Progenitor cell of endocrine pancreas (in vitro differentiated cells): ENCODE measurements at places on chromosomes 2 and 18. TPM values are rescaled to one million over a fixed set of nuclear protein-coding genes. Genes with fewer than 3 reads are reported as not detected.

The CHRNA1 gene
- total RNA-seq, result not detected in 2 replicates

The GKN2 gene
- not detected in 2 replicates for total RNA-seq

- no peaks in the 10 kb centered on the region for H3K4me1 ChIP-seq
- H3K4me3 ChIP-seq, result no peak overlapping the region
- H3K27ac ChIP-seq, result no peak overlapping the region
Measured at GRCh38 chr18:9413576-9413975, 61.7 kb upstream of the RALBP1 start.

DNA sequence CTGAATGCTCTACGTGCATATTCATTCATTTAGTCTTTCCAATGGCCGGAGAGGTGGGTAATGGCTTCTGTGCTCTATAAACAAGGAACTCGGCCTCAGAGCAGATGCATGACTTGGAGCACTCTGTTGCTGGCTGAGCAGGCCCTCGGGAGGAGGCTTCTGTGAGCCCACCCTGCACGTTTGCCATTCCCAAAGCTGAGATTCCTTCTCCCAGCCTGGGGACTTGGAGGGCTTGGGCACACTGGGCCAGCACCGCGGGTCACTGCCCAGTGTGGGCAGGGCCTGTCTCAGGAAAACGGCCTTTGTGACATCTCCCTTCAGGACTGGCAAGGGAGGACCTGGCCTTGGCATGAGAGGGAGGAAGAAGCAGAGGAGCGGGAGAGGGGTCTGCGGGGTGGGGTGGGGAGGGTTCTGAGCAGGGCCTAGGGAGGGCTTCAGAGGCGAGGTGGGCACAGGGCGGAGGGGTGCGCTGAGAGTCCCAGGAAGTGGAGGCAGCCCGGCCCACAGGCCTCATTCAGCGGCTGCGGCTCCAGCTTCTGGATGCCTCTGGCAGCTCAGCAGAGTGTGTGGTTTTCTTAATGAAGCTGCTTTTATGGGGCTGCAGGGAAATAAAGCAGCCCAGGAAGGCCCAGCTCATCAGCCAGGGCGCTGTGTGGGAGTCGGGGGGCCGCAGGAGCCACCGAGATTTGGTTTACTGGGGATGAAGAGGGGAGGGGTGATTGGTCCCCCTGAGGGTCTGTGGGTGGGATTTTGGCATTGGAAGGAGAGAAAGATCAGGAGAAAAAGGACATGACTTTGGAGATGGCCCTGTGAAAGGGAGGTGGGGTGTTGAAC is 51.7 kb upstream of the OTOF start:
- H3K27me3 ChIP-seq, result peaks cover 11% of the 10 kb centered on the region
- no peak overlapping the region for H3K27ac ChIP-seq
- no peaks in the 10 kb centered on the region for H3K36me3 ChIP-seq
- no peaks in the 10 kb centered on the region for H3K4me1 ChIP-seq

DNA sequence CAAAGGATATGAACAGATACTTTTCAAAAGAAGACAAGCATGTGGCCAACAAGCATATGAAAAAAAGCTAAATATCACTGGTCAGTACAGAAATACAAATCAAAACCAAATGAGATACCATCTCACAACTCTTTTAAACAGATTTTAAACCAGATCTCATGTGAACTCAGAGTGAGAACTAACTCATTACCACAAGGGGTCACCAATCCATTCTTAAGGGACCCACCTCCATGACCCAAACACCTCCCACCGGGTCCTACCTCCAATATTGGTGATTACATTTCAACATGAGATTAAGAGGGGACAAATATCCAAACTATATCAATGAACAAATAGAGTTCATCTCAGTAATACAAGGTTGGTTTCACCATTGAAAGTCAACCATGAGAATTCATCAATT is 319.8 kb upstream of the GULP1 start:
- no peaks in the 10 kb centered on the region for H3K27me3 ChIP-seq
- H3K36me3 ChIP-seq, result no peaks in the 10 kb centered on the region
- no peaks in the 10 kb centered on the region for H3K4me1 ChIP-seq
- H3K27ac ChIP-seq, result no peak overlapping the region
- no peak for DNase-seq
- H3K4me3 ChIP-seq, result no peak overlapping the region

The OR6B2 gene
- total RNA-seq, result not detected in 2 replicates

DNA sequence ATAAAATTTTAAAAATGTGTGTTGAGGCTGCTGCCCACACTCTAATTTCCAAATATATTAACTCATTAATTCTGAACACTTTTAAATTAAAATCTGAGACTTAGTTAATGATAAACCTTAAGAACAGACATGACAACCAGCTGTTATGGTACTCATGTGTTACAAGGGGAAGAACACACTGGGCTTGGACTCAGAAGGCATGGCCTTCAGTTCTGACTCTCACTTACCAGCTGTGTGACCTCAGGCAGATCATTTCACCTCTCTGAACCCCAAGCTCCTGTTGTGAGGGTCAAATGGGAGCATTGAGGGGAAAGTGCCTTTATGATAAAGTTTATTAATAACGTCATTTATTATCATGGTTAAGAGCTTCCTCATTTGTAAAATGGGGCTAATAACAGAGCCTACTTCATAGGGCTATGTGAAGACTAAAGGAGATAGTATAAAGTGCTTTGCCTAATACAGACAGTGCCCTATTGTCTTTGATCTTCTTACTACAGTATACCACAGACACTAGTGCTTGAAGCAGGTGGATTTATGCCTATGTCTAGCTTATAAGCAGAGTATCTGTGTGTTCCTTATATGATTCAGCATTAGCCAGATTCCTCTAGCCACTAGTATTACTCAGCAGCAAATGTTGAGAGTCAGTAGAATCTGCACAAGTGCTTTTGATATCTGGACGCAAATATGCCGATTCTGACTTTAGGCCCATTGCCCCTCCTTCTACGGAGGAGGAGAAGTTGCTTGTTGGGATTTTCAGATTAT is 99.6 kb downstream of the SGPP2 start:
- no peak overlapping the region for H3K27ac ChIP-seq
- H3K4me1 ChIP-seq, result no peaks in the 10 kb centered on the region
- peaks cover 6% of the 10 kb centered on the region for H3K36me3 ChIP-seq
- no peak for DNase-seq
- H3K4me3 ChIP-seq, result no peak overlapping the region

- no peaks in the 10 kb centered on the region for H3K36me3 ChIP-seq
- no peak overlapping the region for H3K4me3 ChIP-seq
Measured at GRCh38 chr18:13165636-13166423, 52.7 kb upstream of the LDLRAD4 start.

- peak overlapping the region; percentile 52 for H3K27ac ChIP-seq
- no peaks in the 10 kb centered on the region for H3K27me3 ChIP-seq
- no peak overlapping the region for H3K4me3 ChIP-seq
- peaks cover 16% of the 10 kb centered on the region for H3K4me1 ChIP-seq
Measured at GRCh38 chr2:215693193-215693998, 257.5 kb upstream of the FN1 start.

DNA sequence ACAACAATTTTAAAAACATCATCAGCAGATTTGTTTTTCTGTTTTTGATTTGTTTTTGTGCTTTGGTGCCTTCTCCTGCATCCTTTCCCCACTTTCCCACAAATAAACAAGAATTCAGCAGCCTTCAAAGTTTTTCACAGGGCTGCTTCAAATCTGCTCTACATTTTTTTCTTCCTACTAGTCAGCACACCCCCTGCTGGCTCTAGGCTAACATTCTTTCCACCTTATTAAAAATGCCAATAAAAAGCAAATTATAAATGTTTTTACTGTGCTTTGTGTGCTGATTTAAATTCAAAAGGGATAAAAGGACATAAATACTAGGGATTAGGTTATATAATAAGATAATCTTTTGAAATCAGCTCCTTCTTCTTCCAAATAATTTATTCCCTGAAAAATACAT is 6.2 kb upstream of the CNTNAP5 start:
- no peak overlapping the region for H3K4me3 ChIP-seq
- H3K27ac ChIP-seq, result no peak overlapping the region
- DNase-seq, result no peak
- no peaks in the 10 kb centered on the region for H3K4me1 ChIP-seq
- peaks cover 35% of the 10 kb centered on the region for H3K27me3 ChIP-seq
- no peaks in the 10 kb centered on the region for H3K36me3 ChIP-seq

GRCh38 chr2:75497256-75497655 is 63.5 kb downstream of the EVA1A start:
- DNase-seq, result no peak
- H3K27ac ChIP-seq, result no peak overlapping the region
- H3K4me3 ChIP-seq, result no peak overlapping the region
- peaks cover 10% of the 10 kb centered on the region for H3K4me1 ChIP-seq

DNA sequence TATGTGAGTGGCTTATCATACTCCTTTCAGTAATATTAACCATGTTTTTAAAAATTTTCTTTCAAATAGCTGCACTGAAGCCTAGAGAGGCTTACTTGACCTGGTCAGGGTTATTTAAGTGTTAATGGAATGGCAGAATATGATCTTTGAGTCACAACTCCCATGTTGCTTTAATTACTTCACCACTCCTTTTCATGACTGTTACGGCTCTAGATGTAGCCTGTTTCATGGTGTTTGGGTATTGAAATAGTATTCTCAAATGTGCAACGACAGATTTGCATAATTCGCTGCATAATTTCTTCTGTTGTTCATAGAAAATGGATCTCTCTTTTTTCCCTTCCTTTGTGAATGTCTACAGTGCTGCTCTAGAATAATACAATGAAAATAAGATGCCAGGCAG is 51.6 kb upstream of the PLA2R1 start:
- peaks cover 6% of the 10 kb centered on the region for H3K36me3 ChIP-seq
- no peak overlapping the region for H3K27ac ChIP-seq
- no peak overlapping the region for H3K4me3 ChIP-seq
- no peak for DNase-seq
- no peaks in the 10 kb centered on the region for H3K4me1 ChIP-seq
- no peaks in the 10 kb centered on the region for H3K27me3 ChIP-seq

The NT5C1B gene
- total RNA-seq, result not detected in 2 replicates

DNA sequence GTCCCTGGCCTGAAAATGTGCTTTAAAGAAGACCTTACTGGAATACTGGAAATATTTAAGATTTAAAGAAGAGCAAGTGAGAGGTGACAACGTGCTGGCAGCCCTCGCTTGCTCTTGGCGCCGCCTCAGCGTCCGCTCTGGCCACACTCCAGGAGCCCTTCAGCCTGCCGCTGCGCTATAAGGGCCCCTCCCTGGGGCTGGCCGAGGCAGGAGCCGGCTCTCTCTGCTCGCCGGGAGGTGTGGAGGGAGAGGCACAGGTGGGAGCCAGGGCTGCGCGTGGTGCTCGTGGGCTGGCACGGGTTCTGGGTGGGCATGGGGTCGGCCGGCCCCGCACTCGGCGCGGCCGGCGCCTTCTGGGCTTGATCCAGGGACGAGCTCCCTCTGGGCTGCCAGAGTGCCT is 2.9 kb upstream of the COQ10B start:
- H3K27me3 ChIP-seq, result no peaks in the 10 kb centered on the region
- DNase-seq, result no peak
- H3K4me3 ChIP-seq, result no peak overlapping the region
- peaks cover 15% of the 10 kb centered on the region for H3K4me1 ChIP-seq
- H3K36me3 ChIP-seq, result no peaks in the 10 kb centered on the region

GRCh38 chr18:64100116-64100922 is 48.6 kb downstream of the LINC00305 start:
- H3K27ac ChIP-seq, result peak overlapping the region; percentile 68
- H3K4me3 ChIP-seq, result no peak overlapping the region
- peaks cover 24% of the 10 kb centered on the region for H3K4me1 ChIP-seq
- peaks cover 3% of the 10 kb centered on the region for H3K36me3 ChIP-seq
- DNase-seq, result no peak

GRCh38 chr2:179528576-179529069 is 264.0 kb upstream of the SESTD1 start:
- H3K36me3 ChIP-seq, result no peaks in the 10 kb centered on the region
- no peak overlapping the region for H3K4me3 ChIP-seq
- H3K27ac ChIP-seq, result no peak overlapping the region
- peaks cover 5% of the 10 kb centered on the region for H3K4me1 ChIP-seq
- no peak for DNase-seq

DNA sequence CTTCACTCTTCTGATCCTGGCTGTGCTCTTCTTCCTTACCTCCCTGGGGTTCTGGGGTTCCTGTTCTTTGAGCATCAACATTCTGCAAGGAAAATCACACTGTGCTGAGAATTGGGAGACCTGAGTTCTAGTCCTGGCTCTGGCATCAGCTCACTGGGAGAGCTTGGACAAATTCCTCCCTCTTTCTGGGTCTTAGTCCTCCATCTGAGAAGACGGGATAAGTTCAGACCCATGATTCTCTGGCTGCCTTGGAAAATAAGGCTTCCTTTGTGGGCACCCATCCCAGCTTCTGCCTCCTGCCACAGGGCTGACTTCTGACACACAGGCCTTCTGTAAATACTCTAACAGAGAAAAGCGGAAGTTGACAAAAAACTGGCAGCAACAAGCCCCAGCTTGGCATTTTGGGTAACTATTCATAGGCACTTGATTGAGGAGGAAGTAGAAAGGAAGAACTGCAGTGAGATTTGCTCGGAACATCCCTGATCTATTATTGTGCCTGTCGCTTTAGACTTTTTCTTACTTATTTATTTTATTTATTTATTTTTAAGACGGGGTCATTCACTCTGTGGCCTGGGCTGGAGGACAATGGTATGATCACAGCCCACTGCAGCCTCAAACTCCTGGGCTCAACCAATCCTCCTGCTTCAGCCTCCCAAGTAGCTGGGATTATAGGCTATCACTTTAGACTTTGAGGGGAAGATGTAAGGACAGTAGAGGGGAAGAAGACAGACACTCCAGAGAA is 7.9 kb downstream of the PCBP1 start:
- DNase-seq, result no peak
- no peak overlapping the region for H3K27ac ChIP-seq
- no peak overlapping the region for H3K4me3 ChIP-seq
- no peaks in the 10 kb centered on the region for H3K27me3 ChIP-seq

GRCh38 chr2:240991378-240992263 is 6.8 kb upstream of the SNED1 start:
- no peak overlapping the region for H3K4me3 ChIP-seq
- H3K36me3 ChIP-seq, result no peaks in the 10 kb centered on the region
- no peaks in the 10 kb centered on the region for H3K4me1 ChIP-seq
- DNase-seq, result peak; percentile 8
- H3K27me3 ChIP-seq, result peaks cover 10% of the 10 kb centered on the region
- H3K27ac ChIP-seq, result no peak overlapping the region

The SERPINB12 gene
- not detected in 2 replicates for total RNA-seq

DNA sequence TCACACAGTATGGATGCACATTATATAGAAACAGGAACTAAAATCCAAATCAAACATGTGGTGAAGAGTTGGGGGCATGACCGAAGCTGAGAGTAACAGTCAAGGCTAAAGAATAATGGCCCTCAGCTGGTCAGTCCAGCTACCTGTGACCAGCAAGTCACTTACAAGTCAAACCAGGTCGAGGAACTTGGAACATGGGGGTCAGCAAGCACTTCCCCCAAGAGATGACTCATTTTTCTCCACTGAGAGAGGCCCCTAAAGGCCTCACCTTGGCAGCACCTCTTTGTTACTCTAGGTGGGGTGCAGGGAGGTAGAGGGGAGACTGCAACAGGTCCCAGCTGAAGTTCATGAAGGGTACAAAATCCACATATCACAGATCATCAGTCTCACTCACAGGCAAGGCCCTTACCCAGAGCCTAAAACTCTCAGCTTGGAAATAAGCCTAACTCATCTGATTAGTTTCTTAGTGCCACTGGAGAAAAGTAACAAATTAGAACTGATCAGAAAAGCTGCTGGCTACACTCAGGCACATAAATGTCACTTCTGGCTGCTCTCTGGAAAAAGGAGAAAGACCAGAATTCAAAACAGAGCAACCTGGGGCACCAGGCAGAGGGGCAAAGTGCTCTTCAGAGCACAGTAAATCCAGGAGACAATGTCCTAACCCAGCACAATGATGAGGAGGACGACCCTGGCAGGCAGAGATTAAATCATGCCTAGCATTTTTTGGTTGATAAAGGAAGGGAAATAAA is 4.0 kb downstream of the SDC1 start:
- peak overlapping the region; percentile 43 for H3K27ac ChIP-seq
- no peak overlapping the region for H3K4me3 ChIP-seq
- H3K27me3 ChIP-seq, result no peaks in the 10 kb centered on the region
- H3K4me1 ChIP-seq, result peaks cover 20% of the 10 kb centered on the region
- H3K36me3 ChIP-seq, result no peaks in the 10 kb centered on the region
- DNase-seq, result no peak
